ENCODE measurements at places on chromosomes 12 and 14. TPM values are rescaled to one million over a fixed set of nuclear protein-coding genes. Genes with fewer than 3 reads are reported as not detected.

GRCh38 chr14:104794099-104794498 is 1.4 kb downstream of the AKT1 start:
- H3K27ac ChIP-seq, result no peak overlapping the region
- H3K4me3 ChIP-seq, result peak overlapping the region; percentile 90
- H3K27me3 ChIP-seq, result no peaks in the 10 kb centered on the region
- peaks cover 27% of the 10 kb centered on the region for H3K4me1 ChIP-seq
- H3K36me3 ChIP-seq, result peaks cover 6% of the 10 kb centered on the region
- no peak for DNase-seq

DNA sequence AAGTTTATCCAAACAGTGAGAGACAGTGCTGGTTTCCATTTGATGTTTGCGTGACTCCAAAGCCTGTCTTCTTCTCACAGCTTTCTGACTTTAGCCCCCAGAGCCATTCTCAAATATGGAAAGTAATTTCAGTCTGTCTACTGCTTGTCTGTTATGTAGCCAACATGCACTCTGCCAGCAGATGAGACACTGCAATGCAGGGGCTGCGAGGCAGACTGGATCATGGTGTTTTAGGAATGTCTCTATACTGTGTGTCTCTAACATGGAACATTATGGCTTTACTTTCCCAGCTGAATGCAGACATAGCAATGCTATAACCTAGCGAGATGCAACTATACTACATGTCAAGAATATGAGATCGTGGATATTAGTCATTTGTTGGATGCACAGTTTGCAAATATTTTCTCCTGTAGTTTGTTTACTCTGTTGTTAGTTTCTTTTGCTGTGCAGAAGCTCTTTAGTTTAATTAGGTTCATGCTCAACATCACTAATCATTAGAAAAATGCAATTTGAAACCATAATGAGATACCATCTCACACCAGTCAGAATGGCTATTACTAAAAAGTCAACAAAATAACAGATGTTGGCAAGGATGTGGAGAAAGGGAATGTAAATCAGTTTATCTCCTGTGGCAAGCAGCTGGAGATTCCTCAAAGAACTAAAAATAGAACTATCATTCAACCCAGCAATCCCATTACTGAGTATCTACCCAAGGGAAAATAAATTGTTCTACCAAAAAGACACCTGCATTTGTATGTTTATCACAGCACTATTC is 235.8 kb upstream of the TMTC1 start:
- DNase-seq, result no peak
- H3K36me3 ChIP-seq, result no peaks in the 10 kb centered on the region
- no peak overlapping the region for H3K4me3 ChIP-seq
- H3K4me1 ChIP-seq, result peaks cover 24% of the 10 kb centered on the region
- H3K27me3 ChIP-seq, result no peaks in the 10 kb centered on the region

TUNAR gene
- not detected for total RNA-seq

GRCh38 chr14:68979021-68979721 is at the start of gene ACTN1:
TSS of gene ACTN1 (minus strand) at chr14:68979302. CDS start at chr14:68979056, 246 bp downstream.
- no peaks in the 10 kb centered on the region for H3K27me3 ChIP-seq
- peaks cover 68% of the 10 kb centered on the region for H3K4me1 ChIP-seq
- peaks cover 8% of the 10 kb centered on the region for H3K36me3 ChIP-seq
- H3K4me3 ChIP-seq, result peak within 1 kb of the TSS; percentile 99

LALBA gene
- not detected for total RNA-seq

GRCh38 chr12:43282106-43282505 is 269.9 kb downstream of the ADAMTS20 start:
- no peaks in the 10 kb centered on the region for H3K27me3 ChIP-seq
- no peak for DNase-seq
- no peaks in the 10 kb centered on the region for H3K4me1 ChIP-seq
- H3K4me3 ChIP-seq, result no peak overlapping the region
- no peak overlapping the region for H3K27ac ChIP-seq
- no peaks in the 10 kb centered on the region for H3K36me3 ChIP-seq

DNA sequence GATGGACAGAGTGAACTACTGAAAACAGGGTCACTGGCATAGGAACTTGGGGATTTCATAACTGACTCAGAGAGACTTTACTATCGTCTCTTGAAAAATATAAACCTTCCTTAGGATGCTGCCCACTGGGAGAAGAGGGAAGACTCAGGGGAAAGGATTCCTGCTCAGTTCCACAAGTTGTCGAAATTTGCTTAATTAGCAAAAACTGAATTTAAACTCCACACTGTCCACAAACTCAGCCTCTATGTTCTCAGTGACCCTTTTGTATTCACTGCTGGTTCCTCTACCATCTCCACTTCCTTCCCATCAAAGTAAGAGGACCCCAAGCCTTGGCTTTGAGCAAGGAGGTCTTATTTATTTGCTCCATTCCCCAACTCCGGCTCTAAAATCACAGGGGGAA is 7.2 kb upstream of the MYL6B start:
- no peak overlapping the region for H3K27ac ChIP-seq
- no peak overlapping the region for H3K4me3 ChIP-seq
- no peaks in the 10 kb centered on the region for H3K27me3 ChIP-seq

DNA sequence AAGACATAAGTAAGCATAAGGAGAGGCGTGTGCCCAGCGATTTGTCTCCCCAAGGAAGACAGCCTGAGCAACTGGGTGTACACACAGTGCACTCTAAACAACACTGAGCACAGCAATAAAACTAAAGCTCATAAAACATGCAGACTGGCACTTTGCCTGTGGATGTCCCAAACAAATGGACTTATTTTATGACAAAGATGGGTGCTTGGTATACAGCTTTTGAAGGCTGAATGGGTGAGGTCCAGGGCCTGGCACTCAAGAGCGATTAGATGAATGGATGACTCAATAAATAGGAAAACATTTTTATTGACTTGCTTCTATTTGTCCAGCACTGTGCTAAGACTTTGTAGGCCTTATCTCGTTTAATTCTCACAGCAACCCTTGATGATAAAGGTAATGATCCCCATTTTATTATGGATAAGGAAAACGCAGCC is 28.5 kb downstream of the LGMN start:
- H3K4me1 ChIP-seq, result peaks cover 34% of the 10 kb centered on the region
- DNase-seq, result no peak
- no peaks in the 10 kb centered on the region for H3K27me3 ChIP-seq
- H3K27ac ChIP-seq, result peak overlapping the region; percentile 54
- no peaks in the 10 kb centered on the region for H3K36me3 ChIP-seq
- no peak overlapping the region for H3K4me3 ChIP-seq

AHSA1 gene
- 128 TPM for total RNA-seq

GRCh38 chr12:122208073-122208820 is 4.7 kb downstream of the B3GNT4 start:
- no peak overlapping the region for H3K4me3 ChIP-seq
- H3K27ac ChIP-seq, result no peak overlapping the region
- peaks cover 3% of the 10 kb centered on the region for H3K4me1 ChIP-seq
- no peaks in the 10 kb centered on the region for H3K27me3 ChIP-seq
- no peak for DNase-seq
- H3K36me3 ChIP-seq, result peaks cover 33% of the 10 kb centered on the region

CDCA3 gene
- 1.8 TPM for total RNA-seq

DNA sequence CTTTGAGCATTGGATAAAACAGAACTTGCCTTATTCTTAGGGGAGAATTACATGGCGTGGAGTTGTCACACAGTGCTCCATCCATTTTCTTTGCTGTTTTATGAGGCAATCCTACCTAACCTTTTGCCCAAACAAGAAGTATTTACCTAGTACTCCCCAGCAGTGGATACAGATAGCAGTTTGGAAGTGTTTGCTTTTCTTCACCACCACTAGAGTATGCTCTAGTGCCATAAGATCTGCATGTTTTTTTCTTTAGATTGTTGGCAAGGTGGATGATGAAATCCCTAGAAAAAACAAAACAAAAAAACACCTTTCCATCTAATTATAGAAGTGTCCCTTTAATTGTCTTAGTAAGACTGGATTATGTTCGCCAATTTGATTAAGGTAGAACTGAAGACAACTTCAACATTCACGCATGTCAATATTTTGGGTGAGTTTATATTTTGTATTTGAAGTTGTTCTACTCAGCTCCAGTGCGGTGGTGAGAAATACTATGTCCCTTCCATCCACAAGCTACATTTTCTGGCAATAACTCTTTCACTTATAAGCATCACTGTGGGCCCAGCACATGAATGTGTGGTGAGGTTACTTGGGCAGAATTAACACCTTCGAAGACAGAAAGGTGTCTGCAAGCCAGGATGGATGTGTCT is 23.6 kb upstream of the TMEM260 start:
- no peaks in the 10 kb centered on the region for H3K4me1 ChIP-seq
- DNase-seq, result no peak
- no peak overlapping the region for H3K4me3 ChIP-seq
- no peaks in the 10 kb centered on the region for H3K36me3 ChIP-seq
- H3K27ac ChIP-seq, result no peak overlapping the region
- H3K27me3 ChIP-seq, result no peaks in the 10 kb centered on the region

CABP1 gene
- total RNA-seq, result not detected

Data from thoracic aorta (tissue), 2 donors.